ENCODE measurements at places on chromosomes 4 and X.

DNA sequence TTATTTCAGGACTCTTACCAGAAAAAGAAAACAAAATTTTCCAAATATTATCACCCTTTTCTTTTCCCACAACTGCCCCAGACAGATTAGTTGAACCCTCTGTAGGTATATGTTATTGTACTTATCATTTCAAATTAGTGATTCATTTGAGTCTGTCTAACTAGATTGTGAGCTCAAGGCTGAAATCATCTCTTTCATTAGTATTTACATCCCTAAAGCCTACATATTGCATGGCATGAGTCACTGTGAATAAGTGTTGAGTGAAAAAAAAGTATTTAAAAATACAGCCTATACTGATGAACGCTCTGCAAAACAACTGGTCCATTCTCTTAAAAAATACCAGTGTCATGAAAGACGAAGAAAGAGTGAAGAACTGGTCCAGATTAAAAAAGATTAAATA is 3.9 kb downstream of the PAGE3 start:
- DNase-seq, result no peak

GRCh38 chr4:148061795-148062194 is 329.9 kb downstream of the ARHGAP10 start:
- DNase-seq, result no peak

GRCh38 chr4:183814461-183814860 is 90.6 kb upstream of the STOX2 start:
- DNase-seq, result no peak

DNA sequence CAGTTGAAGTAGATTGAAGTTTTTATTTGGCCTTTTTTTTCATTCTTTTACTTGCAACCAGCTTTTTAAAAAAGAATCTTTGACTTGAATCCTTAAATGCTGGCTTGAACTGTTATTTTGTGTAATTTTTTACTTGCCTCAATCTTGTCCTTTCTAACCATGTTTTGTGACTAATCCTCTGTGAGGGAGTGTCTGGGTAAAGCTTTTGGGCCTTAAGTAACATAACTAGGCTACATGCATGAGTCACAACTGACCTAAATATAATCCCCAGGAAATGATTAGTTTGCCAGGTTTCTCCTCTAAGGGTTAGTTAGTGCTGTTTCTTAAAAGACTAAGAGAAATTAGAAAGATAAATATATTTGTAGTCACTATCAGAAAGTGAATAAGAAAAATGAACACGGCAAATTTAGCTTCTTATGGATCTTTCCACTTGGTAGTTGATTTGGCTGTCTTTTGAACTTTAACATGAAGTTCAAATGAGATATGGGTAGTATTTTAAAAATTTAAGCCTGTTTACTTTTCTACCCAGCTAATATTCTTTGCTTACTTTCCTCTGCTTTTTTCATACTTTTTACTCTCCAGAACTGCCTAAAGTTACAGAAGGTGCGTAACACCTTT is 13.0 kb downstream of the EXOC1 start:
- no peak for DNase-seq

- DNase-seq, result no peak
Measured at GRCh38 chr4:129994715-129995114, 898.8 kb downstream of the C4orf33 start.

- DNase-seq, result no peak
Measured at GRCh38 chr4:94571298-94571697, 119.6 kb downstream of the PDLIM5 start.

DNA sequence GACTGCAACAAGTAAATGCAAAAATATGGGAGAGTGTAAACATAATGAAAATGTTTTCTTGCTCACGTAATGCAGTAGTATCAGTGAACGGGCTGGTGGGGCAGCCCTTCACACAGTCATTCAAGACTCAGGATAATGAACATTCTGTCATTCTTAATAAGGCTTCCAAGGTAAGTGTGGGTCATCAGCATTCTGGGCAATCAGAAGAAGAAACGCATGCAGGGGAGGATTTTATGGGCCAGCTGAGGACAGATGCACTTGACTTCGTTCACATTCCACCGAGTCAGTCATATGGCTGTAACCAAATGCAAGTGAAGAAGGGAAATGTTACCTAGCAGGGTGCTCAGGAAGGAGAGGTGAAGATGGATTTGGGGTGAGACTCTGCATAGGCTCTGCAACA is 68.0 kb upstream of the MAP9 start:
- DNase-seq, result no peak

- DNase-seq, result no peak
Measured at GRCh38 chr4:100208964-100209363, 18.7 kb upstream of the DDIT4L start.

GRCh38 chr4:84441758-84442377 is 57.2 kb downstream of the NKX6-1 start:
- DNase-seq, result no peak

DNA sequence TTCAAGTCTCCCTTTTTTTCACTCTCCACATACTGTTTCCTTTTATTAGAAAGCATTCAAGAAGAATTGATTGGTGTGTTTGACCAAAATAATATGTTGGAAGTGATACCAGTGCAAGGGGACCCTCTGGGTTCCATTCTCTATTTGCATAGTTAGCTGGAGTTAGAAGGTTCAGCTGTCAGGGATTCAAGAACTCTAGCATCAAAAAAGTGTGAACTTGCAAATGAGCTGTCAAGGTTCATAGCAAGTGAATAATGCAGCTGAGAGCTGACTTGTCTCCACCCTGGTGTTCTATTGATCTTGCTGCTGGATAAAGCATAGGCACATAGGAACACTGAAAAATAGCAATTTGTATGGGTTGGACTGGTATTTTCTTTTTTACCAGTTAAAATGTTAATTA is 73.2 kb downstream of the SORBS2 start:
- DNase-seq, result no peak

GRCh38 chr4:73161527-73162185 is 92.1 kb upstream of the COX18 start:
- DNase-seq, result no peak

DNA sequence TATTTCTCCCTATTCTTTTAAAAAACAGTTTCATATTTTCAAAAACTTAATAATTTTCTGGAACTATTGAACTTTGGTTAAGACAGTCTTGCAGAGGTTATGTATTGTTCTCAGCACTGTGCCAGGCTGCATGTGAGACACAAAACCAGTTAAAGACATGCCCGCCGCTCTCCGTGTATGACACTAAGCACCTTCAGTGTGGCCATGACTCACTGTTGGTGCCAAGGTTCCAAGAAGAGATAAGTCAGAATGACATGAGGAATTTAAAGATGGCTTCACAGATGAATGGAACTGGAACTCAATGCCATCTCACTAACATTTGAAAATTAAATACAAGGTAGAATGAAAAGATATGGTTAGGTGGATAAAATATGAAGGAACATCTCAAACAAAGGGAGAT is 525.5 kb upstream of the ZFP42 start:
- DNase-seq, result no peak

DNA sequence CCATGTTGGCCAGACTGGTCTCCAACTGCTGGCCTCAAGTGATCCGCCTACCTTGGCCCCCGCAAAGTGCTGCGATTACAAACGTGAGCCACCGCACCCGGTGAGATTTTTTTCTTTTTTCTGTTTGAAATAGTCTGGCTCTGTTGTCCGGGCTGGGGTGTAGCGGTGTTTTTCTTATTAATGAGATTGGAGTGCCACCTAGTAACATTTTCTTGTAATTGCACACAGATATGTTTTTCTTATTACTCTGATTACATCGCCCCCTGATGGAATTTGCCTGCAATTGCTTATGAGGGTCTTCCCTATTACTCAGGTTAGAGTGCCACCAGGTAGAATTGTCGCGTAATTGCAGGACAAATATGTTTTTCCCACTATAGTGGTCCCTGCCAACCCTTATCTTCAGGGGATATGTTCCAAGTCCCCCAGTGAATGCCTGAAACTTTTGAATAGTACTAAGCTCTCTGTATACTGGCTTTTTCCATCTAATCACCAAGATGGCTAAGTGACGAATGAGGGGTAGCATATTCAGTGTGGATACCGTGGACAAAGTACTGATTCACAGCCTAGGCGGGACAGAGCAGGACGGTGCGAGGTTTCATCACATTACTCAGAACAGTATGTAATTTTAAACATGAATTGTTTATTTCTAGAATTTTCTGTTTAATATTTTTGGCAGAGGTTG is 8.6 kb upstream of the PDHA1 start:
- DNase-seq, result no peak

DNA sequence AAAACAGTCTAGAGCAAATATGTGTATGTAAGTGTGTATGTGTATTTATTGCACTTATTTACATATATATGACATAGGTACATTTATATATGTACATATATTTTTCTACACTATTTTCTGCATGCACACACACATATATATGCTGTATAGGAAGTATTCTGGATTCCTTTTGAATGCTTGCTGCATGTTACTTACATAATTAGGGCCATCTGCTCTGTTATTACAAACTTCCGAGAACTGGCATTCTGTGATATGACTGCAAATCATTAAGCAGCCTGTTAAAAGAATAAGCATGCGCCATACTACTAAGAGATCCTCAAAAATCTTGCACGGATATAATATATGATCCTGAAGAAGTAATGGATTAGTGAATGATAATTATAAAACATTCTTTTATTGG is 1157.6 kb upstream of the TENM3 start:
- no peak for DNase-seq

GRCh38 chr4:187274153-187274552 is 550.5 kb upstream of the FAT1 start:
- no peak for DNase-seq

DNA sequence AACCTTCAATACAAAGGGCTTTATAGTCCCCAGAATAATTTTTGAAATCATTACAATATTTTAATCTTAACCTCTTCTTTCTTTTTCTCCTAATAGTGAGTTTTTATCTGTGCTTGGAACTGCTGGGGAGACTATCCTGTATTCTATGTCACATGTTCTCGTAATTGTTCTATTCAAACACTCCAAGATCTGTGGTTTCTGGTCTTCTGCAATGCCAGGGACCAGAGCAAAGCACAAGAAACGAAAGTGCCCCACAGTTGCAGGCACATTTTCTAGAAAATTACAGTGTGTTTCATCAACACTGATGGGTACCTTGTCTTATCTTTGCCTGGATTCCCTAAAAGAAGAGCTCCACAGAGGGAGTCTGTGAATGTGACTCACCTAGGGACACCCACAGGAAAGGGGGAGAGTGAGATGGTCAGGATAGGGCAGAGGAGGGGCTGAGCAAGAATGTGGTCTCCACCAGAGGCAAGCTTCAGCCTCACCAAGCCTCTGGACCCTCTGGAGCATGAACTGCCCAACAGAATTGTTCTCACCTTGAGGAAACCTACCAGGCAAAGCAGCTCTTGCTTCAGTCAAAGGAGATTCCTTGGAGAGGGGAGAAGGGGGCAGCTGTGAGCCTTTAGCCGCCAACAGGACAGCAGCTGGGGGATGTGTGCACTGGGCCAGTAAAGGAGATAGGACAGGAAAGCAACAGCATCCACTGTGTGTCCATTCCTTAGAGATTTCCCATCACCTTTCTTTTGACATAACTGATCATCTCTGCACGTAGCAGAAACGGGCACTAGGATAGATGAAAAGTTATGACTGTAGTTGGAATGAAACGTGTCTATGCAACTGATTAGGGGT is 25.9 kb downstream of the UNC5C start:
- DNase-seq, result no peak

DNA sequence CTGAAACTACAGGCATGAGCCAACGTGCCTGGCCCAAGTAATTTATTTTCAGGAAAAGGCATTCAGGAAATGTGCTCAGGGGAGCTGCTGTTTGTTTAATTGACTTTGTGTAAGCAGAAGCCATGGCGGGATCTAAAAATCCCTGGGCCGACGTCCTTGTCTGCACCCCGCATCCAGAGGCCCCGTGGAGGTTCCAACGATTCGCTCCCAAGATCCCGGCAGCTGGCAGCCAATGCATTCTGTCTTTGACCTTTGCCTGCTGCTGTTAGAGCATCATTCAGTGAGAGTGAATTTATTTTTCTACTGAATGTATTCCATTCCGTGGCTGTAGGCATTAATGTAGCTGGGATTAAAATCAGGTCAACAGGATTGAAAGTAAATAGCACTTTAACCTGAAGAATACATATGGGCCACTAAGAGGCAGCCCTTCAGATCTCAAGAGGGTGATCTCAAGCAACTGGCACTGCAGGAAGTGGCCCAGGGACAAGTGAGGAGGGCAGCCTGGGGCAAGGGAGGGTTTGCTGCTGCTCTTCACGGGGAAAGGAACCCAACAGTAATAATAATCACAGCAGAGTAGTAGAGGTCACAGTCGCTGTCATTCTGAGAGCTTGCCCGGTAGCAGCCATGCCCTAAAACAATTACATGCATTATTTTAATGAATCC is 75.2 kb downstream of the PSAPL1 start:
- no peak for DNase-seq

GRCh38 chr4:144575181-144575580 is 70.8 kb upstream of the HHIP start:
- no peak for DNase-seq

- no peak for DNase-seq
Measured at GRCh38 chrX:114797494-114797893, 213.6 kb downstream of the HTR2C start.

GRCh38 chr4:77952457-77952856 is 89.8 kb downstream of the MRPL1 start:
- DNase-seq, result no peak

GRCh38 chrX:76155786-76156185 is 17.1 kb upstream of the PBDC1 start:
- no peak for DNase-seq

GRCh38 chr4:139300431-139301112 is 733 bp upstream of the NAA15 start:
- no peak for DNase-seq

GRCh38 chrX:41602816-41603345 is 85.9 kb upstream of the GPR34 start:
- no peak for DNase-seq

- no peak for DNase-seq
Measured at GRCh38 chrX:80817002-80817401, 7.3 kb upstream of the BRWD3 start.

DNA sequence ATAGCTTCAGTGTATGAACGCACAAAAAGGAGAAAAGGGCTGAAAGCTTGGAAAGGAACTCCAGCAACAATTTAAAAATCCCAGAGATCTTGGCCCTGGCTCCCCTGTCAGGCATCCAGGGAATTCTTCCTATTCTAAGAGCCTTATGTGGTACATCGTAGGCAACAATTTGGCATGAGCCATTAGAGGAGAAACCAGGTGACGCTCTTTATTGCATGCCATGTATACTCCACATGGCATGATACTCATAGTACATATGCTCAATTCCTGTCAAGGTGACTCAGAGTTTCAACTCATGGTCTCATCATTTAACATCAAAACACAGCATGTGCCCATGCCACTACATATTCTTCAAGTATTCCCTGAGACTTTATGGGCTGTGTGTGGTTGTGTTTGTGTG is 191.3 kb downstream of the OR13H1 start:
- no peak for DNase-seq

DNA sequence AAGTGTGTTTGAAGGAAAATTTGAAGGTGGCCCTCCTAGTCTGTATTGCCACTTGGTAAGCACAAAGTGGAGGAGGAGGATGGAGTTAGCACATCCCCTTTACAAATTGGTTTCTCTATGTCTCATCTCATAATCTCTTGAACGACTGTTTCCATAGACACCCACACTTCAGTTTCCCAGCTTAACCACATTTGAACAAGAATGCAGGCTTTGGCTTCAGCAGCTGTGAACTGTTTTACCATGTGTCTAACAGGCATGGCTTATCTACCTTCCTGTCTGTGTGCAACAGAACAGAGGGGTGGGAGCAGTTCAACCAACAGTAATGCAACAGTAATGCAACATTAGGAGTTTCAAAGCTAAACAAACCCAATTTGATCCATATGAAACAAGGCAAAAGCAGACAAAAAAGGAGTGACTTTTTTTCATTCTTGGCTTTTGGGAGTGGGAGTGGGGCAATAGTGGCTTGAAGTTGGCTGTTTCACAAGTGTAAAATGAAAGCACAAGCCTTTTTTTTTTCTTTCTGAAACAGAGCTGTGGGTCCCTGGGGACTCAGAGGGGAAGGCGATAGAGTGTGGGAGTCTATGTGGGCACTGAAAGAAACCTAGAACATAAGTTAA is 108.0 kb downstream of the ITM2A start:
- DNase-seq, result peak; percentile 5
